Occipital lobe (tissue), 3 donors: ENCODE measurements at places on chromosomes 7 and 10.

DNA sequence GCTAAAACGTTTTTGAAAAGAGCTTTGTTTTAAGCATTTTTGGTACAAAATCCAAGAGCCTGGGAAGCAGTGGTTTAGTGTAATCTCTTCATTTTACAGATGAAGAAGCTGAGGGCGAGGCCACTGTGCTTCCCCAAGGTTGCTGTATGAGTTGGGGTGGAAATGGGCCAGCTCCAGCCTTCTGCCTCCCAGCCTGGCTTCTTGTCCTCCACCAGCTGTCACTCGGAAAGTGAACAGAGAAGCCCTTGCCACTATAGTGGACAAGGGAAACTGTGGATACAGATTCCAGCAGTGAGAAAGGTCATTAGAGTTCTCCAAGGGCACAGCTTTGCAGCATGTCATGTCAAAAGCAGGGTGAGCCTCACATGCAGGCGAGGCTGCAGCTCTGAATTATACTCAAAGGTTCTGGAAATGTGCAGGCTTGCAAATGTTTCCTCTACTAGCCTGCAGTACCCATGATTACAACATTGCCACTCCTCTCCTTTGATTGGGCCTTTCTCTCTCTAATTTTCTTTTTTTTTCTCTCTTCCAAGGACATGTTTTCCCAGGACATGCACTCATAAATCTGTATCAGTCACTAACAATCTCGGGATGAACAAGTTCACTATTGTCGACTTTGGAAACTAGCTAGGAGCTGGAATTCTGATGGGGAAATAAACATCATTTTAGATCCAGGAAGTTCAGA lies 33.0 kb downstream of the BAMBI start:
- DNase-seq: no peak

- no peak for DNase-seq
These were observed 2.8 kb downstream of the TMEM120A start for GRCh38 chr7:75991531-75992082.

DNA sequence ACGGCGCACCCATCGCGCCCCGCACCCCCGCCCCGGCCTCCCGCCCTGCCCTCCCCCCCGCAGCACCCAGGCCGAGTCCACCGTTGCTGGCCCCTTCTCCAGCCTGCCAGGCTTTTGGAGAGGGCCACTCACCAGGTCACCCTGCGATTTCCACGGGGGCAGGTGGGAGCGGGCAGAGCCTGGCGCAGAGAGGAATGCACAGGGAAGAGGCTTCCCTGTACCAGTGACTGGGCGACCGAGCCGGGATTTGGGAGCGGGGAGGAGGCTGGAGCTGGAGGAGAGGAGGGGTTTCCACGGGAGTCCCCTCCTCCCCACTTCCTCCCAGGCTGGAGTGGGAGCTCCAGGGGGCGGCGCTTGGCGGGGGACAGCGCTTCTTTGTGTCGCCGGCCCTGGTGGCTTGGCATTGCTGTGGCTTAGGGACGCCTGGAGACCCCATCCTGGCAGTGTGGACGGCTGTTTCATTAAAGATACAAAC lies 19.3 kb downstream of the TCAF1 start:
- DNase-seq: peak; percentile 77

DNA sequence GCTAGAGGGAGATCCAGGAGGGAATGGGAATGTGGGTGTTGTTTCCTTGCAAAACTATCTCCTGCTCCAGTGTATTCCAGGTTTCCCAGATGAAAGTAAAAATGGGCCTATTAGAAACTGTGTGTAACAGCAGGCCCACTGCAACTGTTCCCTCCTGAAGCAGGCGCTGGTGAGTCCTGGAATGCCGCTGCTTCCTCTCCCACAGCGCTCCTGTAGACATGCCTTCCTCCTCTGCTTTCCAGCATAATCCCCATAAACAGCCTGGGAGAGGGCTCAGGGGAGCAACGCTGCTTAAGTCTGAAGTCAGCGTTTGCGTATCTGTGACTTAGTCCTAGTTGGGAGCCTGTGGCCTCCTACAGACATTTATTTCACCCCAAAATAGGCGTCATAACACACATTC lies 551.0 kb upstream of the FOXK1 start:
- DNase-seq: no peak

DNA sequence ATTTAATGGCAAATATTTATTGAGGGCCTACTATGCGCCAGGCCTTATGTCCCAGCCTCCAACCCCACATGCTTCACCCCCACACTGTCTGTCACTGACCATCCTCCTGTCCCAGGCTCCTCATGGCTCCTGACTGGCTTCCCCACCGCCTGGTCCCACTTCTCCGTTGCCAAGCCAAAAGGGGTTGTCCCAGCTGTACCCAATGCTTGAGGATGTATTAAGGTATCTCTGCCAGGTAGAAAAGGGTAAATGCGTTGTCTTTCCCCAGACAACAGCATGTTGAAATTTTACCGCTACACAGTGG lies 168.8 kb upstream of the FRMD4A start:
- DNase-seq: no peak

DNA sequence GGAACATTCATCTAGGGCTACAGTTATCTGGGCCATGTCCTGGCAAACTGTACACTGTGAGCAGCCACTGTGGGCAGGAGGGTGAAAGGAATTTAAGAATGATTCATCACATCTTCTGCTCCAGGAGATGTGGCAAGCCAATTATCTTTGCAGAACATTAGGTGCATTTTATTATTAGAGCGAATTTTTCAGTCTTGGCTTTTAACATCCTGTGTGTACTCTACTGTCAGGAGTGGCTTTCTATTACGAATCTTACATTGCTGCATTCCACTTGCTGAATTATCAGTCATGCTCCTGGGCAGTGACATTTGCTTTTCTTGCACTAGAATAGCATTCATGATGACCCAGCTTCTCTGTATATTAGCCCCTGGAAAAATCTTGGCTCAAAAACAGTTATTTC lies 109.2 kb upstream of the TARP start:
- no peak for DNase-seq

- DNase-seq: no peak
These were observed 132.1 kb downstream of the NRBF2 start for GRCh38 chr10:63265222-63265617.
